ENCODE measurements at places on chromosomes 2 and 18. TPM values are rescaled to one million over a fixed set of nuclear protein-coding genes. Genes with fewer than 3 reads are reported as not detected.

DNA sequence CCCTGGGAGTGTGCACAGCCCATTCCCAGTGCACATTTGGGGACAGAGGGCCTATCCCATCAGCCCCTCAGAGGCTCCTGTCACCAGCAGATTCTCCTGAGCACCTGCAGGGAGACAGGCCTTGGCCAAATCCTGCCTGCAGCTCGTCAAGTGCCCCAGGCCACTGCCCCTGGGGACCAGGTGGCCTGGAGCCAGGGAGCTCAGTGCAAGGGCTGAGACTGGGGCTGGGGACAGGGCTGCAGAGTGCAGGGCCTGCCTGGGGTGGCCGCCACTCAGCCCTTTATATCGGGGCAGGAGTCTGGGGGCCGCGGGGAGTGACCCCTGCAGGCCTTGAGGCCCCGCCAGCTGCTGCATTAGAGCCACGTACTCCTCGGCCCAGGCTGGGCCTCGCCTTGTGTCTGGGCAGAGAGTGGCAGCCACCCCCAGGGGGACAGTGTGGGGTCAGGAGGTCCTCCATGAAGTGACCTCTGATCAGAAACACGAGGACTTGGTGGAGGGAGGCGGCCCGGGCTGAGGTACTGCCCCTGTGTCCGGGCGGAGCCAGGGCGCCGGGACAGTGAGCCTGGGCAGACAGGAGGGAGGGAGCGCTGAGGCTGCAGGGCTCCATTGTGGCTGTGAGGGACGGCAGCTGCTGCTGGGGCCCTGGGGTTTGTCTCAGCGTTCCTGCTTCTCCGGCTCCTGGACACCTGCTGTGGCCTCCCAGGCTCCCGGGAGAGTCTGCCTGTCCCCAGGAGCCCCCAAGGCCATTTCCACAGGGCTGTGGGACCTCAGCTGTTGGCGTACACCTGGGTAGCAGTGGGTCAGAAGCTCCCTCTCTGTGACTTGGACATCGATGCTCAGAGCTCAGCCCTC, 24.2 kb downstream of the GPC1 start:
- H3K36me3 ChIP-seq: no peaks in the 10 kb centered on the region
- H3K27me3 ChIP-seq: peaks cover 9% of the 10 kb centered on the region
- H3K4me3 ChIP-seq: no peak overlapping the region
- H3K27ac ChIP-seq: no peak overlapping the region
- H3K4me1 ChIP-seq: no peaks in the 10 kb centered on the region
- no peak for DNase-seq

DNA sequence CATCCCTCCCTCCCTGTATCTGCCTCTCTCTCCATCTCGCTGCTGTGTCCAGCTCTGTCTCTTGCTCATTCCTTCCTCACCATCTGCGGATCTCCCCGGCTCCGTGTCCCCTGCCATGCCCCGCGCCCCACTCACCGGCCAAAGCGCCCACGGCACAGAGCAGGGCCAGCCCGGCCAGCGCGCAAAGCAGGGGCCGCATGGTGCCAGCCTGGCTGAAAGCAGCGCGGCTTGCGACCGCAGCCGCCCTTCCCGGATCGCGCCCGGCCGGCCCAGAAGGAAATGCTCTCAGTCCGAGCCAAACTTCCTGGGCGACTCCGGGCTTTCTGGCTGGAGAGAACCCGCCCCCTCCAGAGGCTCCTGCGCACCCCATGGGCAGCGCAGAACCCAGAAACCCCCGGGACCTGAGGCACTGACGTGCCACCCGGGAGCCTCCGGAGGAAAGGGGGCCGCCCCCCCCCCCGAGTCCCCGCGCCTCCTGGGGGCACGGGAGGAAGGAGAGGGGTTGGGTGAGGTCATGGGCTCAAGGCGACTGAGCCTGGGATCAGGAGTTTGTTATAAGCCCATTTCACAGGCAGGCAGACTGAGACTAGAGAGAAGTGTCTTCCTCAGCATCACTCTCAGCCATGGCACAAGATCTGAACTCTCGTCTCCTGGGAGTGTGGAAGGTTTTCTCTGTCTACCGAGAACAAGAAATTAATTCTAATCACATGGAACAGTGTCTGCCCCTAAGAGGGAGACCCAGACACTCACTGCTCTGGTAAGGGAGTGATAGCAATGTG, 45.2 kb upstream of the RAB6C start:
- H3K27ac ChIP-seq: no peak overlapping the region
- DNase-seq: no peak
- no peak overlapping the region for H3K4me3 ChIP-seq
- no peaks in the 10 kb centered on the region for H3K4me1 ChIP-seq
- H3K27me3 ChIP-seq: peaks cover 28% of the 10 kb centered on the region

- H3K4me1 ChIP-seq: peaks cover 8% of the 10 kb centered on the region
- no peak for DNase-seq
- no peaks in the 10 kb centered on the region for H3K36me3 ChIP-seq
- no peaks in the 10 kb centered on the region for H3K27me3 ChIP-seq
- no peak overlapping the region for H3K4me3 ChIP-seq
- no peak overlapping the region for H3K27ac ChIP-seq
These were observed 56.2 kb upstream of the HS6ST1 start for GRCh38 chr2:128374711-128375413.

Gene WNT6
- not detected for total RNA-seq

- no peak overlapping the region for H3K4me3 ChIP-seq
- H3K4me1 ChIP-seq: peaks cover 24% of the 10 kb centered on the region
- H3K27me3 ChIP-seq: no peaks in the 10 kb centered on the region
- DNase-seq: no peak
- no peak overlapping the region for H3K27ac ChIP-seq
These were observed 92.0 kb downstream of the SPP2 start for GRCh38 chr2:234142530-234142929.

GRCh38 chr18:2410688-2411087, 160.6 kb downstream of the METTL4 start:
- H3K4me3 ChIP-seq: no peak overlapping the region
- DNase-seq: no peak
- no peaks in the 10 kb centered on the region for H3K36me3 ChIP-seq
- peaks cover 2% of the 10 kb centered on the region for H3K27me3 ChIP-seq
- no peaks in the 10 kb centered on the region for H3K4me1 ChIP-seq
- no peak overlapping the region for H3K27ac ChIP-seq

- DNase-seq: peak; percentile 72
- peaks cover 27% of the 10 kb centered on the region for H3K36me3 ChIP-seq
- H3K27ac ChIP-seq: no peak overlapping the region
- H3K27me3 ChIP-seq: no peaks in the 10 kb centered on the region
- no peak overlapping the region for H3K4me3 ChIP-seq
These were observed 53.7 kb downstream of the EPHA4 start for GRCh38 chr2:221518201-221518934.

- no peak overlapping the region for H3K4me3 ChIP-seq
- H3K4me1 ChIP-seq: peaks cover 23% of the 10 kb centered on the region
- H3K27me3 ChIP-seq: no peaks in the 10 kb centered on the region
- no peak for DNase-seq
- no peak overlapping the region for H3K27ac ChIP-seq
- H3K36me3 ChIP-seq: peaks cover 24% of the 10 kb centered on the region
These were observed 32.1 kb upstream of the TTC39C start for GRCh38 chr18:23982155-23983079.

- no peak for DNase-seq
- peak overlapping the region; percentile 38 for H3K27ac ChIP-seq
- H3K4me3 ChIP-seq: no peak overlapping the region
- H3K36me3 ChIP-seq: peaks cover 10% of the 10 kb centered on the region
- H3K27me3 ChIP-seq: no peaks in the 10 kb centered on the region
- peaks cover 56% of the 10 kb centered on the region for H3K4me1 ChIP-seq
These were observed 36.1 kb downstream of the DHRS9 start for GRCh38 chr2:169105476-169105875.

Gene EGR4
- total RNA-seq: not detected

GRCh38 chr2:9772999-9773902, 70.0 kb upstream of the TAF1B start:
- no peak for DNase-seq
- no peak overlapping the region for H3K27ac ChIP-seq
- H3K4me3 ChIP-seq: no peak overlapping the region
- peaks cover 17% of the 10 kb centered on the region for H3K4me1 ChIP-seq

DNA sequence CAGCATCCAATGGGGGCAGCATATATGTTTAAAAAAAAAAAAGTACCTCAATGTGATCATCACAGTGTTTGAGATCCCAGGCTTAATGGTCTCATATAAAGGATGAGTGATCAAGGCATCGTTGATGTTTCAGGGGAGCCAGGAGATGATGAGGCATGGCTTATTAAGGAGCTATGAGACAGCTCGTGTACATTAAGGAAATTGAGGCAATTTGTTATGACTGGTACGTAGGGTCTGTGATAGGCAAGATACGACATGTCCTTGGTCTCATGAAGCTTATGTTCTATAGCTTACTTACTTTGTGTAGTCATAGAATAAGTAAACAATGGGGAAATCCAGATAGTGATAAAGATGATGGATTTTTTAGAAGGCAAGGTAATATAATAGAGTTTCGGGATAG, 49.1 kb upstream of the FAM171B start:
- peaks cover 10% of the 10 kb centered on the region for H3K4me1 ChIP-seq
- no peaks in the 10 kb centered on the region for H3K27me3 ChIP-seq
- H3K36me3 ChIP-seq: peaks cover 6% of the 10 kb centered on the region
- H3K27ac ChIP-seq: no peak overlapping the region
- DNase-seq: no peak
- no peak overlapping the region for H3K4me3 ChIP-seq
